ENCODE measurements at places on chromosomes 2 and 18. TPM values are rescaled to one million over a fixed set of nuclear protein-coding genes. Genes with fewer than 3 reads are reported as not detected.

RSAD2 gene
- polyA plus RNA-seq, result 2.5 TPM

BIRC6 gene
- polyA plus RNA-seq, result 46.6 TPM

GRCh38 chr2:163345795-163346573 is 389.8 kb downstream of the FIGN start:
- peak; percentile 39 for DNase-seq

DNA sequence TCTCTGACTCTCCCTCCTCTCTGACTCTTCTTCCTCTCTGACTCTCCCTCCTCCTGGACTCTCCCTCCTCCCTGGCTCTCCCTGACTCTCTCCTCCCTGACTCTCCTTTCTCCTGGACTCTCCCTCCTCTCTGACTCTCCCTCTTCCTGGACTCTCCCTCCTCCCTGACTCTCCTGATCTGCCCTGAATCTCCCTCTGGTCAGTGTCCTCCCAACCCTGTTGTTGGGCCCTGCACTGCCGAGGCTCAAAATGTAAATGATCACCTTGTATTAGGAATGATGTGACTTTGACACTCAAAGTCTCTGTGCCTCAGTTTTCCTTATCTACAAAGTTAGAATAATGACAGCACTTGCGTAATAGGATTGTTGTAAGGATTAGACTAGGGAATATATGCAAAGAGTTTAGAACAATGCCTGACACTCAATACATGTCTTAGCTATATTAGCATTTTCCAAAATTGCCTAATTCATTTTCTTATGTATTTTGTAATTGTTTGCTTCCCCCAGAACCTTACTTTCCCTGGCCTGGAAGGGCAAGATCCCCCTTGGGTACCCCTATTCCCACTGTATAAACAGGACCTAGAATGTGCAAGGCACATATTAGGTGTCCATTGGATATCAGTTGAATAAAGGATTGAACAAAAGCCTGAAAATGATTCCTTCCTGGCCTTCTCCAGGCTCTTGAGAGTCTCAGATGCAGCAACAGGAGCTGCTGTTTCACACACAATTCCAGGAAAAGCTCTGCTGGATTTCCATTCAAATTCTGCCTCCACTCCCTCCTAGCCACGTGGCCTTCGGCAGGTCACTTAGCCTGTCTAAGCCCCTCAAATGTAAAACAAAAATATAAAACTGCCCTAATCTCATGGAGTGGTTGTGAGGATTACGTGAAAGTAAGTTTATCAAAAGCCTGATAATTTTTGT is 170.1 kb downstream of the INHBB start:
- no peak for DNase-seq

EGR4 gene
- polyA plus RNA-seq, result not detected

GBX2 gene
- not detected for polyA plus RNA-seq

DNA sequence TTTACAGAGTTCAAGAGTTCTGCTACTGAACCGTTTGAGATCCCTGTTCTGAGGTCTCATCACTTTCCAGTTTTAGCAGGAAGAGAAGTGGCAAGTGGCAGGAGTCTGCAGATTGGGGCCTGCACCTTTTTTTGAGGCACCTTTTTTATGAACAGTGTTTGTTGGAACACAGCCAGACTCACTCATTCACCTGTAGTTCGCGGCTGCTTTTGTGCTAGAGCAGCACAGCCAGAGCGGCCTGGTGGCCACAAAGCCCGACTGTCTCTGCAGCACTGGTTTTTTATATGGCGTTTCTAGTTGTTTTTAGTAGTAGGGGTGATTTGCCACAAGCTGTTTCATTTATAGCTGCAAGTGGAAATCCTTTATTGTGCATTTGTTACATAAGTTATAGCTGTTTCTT is 8.6 kb downstream of the ACP1 start:
- no peak for DNase-seq

DNA sequence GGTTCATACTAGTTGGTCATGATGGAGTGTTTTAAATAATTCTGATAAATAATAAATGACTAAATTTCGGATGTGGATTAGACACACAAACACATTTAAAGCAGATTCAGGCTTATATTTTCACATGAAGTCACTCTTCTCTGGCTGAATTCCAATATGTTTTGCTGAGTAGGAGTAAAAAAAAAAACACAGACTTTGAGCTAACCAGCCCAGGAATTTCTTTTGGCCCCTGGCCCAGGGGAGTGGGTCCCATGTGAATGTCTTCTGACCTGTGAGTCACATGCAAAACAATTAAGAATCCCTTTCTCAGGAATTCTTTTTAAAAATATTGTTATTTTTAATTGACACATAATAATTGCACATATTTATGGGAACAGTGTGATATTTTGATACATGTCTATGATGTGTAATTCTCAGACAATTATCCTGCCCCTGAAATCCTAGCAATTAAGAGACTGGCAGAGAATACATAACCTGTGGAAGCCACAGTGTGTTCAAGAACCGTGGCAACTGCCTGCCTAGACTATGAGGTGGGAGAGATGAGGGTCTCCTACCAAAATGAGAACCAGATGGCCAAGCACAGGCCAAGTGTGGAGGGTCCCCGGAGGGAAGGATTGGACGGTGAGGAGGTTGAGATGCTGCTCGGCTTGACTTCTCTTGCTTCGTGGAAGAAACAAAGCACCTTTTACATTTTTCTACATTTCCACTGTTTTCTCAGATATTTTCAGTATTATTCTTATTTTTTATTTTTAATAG is 236.4 kb downstream of the PIEZO2 start:
- no peak for DNase-seq

DNA sequence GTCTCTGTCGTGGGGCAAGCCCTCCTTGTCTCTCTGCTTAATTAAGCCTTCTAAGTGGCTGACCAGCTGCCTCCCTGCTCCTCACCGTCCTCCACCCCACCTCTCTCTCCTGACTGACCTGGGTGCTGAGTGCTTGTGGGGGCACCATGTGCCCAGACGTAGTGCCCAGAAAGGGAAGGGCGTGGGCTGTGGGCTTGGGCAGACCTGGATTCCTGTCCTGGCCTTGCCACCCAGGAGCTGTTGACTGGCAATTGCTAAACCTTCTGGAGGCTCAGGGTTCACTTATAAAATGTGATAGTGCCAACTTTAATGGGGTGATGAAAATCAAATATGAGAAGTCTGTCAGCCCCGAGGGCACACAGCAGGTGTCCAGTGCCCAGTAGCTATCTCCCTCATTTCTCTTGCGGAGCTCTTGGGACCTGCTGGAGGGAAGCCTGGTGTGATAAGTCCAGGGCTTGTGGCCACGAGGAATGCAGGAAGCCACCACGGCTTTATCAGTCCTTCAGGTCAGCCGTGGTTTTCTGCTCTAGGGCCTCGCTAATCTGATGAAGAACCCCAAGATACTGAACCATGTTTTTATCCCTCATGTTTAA is 22.0 kb upstream of the INHBB start:
- DNase-seq, result no peak

- DNase-seq, result no peak
Measured at GRCh38 chr2:174353004-174353403, 18.2 kb downstream of the SP9 start.

Data from forelimb muscle (tissue), 1 donor.